ENCODE measurements at places on chromosomes 2 and 18.

- H3K27me3 ChIP-seq, result peaks cover 6% of the 10 kb centered on the region
- H3K4me3 ChIP-seq, result no peak overlapping the region
- DNase-seq, result no peak
- no peak overlapping the region for H3K27ac ChIP-seq
Observed at GRCh38 chr2:98060277-98060676, 26.7 kb upstream of the VWA3B start.

- peak; percentile 74 for DNase-seq
- H3K27ac ChIP-seq, result peak overlapping the region; percentile 99
- peaks cover 42% of the 10 kb centered on the region for H3K36me3 ChIP-seq
- H3K4me3 ChIP-seq, result peak overlapping the region; percentile 98
- H3K4me1 ChIP-seq, result peaks cover 41% of the 10 kb centered on the region
Observed at GRCh38 chr2:98608962-98609604, 694 bp downstream of the UNC50 start.

GRCh38 chr2:215529271-215529670 lies 93.4 kb upstream of the FN1 start:
- no peaks in the 10 kb centered on the region for H3K27me3 ChIP-seq
- no peak overlapping the region for H3K4me3 ChIP-seq
- no peaks in the 10 kb centered on the region for H3K4me1 ChIP-seq
- DNase-seq, result no peak
- no peaks in the 10 kb centered on the region for H3K36me3 ChIP-seq
- no peak overlapping the region for H3K27ac ChIP-seq

DNA sequence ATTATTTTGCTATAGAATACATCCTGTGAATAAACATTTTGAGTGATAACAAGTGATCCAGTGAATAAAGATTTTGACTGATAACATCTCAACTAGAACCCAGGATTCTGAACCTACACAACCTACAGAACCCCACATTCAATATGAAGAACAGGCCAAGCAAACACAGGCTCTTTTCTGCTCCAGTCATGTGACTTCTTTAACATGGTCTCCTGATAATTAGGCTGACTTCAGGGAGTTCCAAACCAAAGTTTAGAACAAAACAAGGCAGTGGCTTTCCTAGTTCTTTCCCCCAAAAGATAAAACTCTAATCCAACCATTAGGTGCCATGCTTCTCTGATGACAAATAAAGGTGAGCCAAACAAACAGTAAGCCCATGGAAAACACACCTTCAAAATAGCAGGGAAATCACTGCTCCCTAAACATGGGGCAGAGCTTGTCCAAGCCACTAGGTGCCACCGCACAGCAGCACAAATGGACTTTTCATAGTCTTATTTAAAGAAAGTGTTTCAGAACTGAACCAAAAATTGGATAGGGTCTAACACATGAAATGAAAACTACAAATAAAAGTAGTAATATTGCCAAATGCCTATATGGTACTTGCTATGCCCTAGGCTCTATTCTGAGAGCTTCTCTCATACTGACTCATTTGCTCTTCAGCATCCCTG lies 95.3 kb downstream of the EVA1A start:
- H3K36me3 ChIP-seq, result no peaks in the 10 kb centered on the region
- peaks cover 10% of the 10 kb centered on the region for H3K27me3 ChIP-seq
- no peak for DNase-seq
- no peak overlapping the region for H3K4me3 ChIP-seq
- H3K4me1 ChIP-seq, result no peaks in the 10 kb centered on the region
- H3K27ac ChIP-seq, result no peak overlapping the region

- no peaks in the 10 kb centered on the region for H3K36me3 ChIP-seq
- no peak overlapping the region for H3K4me3 ChIP-seq
- no peak for DNase-seq
- H3K4me1 ChIP-seq, result peaks cover 31% of the 10 kb centered on the region
- H3K27ac ChIP-seq, result no peak overlapping the region
Observed at GRCh38 chr18:48393170-48393569, 16.0 kb downstream of the ZBTB7C start.

GRCh38 chr2:239688122-239688681 lies 287.4 kb upstream of the HDAC4 start:
- H3K27ac ChIP-seq, result no peak overlapping the region
- peaks cover 11% of the 10 kb centered on the region for H3K27me3 ChIP-seq
- no peak overlapping the region for H3K4me3 ChIP-seq
- H3K36me3 ChIP-seq, result no peaks in the 10 kb centered on the region
- peaks cover 5% of the 10 kb centered on the region for H3K4me1 ChIP-seq

DNA sequence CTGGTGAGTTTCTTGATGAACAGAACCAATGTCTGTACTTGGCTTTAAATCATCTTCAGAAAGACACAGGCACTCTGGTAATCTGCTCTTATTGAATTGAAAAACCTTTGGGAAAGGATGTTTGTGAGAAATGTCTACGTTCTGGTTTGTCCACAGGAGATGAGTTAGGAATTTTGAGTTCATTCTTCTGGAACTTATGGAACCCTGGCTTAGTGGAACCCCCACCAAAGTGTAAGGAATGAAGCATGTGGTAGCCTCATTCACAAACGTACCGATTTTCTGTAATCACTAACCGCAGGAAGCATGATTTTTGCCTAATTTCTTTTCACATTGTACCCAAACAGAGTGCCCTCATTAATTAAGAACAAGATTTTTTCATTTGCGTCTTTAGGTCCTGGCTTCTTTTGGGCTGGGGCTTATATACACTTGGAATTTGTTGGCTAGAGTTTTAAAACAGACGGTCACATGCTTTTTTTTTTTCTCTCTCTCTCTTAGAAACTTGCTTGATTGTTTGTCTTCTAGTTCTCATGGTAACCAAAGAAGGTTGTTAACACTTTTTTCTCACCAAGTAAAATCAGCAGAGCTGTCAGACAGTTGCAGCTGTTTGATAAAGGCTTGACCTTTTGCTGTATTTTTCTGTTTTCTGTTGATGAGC lies 314.1 kb upstream of the THUMPD2 start:
- no peak overlapping the region for H3K27ac ChIP-seq
- H3K27me3 ChIP-seq, result no peaks in the 10 kb centered on the region
- H3K4me3 ChIP-seq, result no peak overlapping the region

- H3K4me1 ChIP-seq, result peaks cover 24% of the 10 kb centered on the region
- no peaks in the 10 kb centered on the region for H3K27me3 ChIP-seq
- H3K4me3 ChIP-seq, result no peak overlapping the region
- H3K27ac ChIP-seq, result no peak overlapping the region
Observed at GRCh38 chr2:46162329-46163097, 134.7 kb upstream of the EPAS1 start.

DNA sequence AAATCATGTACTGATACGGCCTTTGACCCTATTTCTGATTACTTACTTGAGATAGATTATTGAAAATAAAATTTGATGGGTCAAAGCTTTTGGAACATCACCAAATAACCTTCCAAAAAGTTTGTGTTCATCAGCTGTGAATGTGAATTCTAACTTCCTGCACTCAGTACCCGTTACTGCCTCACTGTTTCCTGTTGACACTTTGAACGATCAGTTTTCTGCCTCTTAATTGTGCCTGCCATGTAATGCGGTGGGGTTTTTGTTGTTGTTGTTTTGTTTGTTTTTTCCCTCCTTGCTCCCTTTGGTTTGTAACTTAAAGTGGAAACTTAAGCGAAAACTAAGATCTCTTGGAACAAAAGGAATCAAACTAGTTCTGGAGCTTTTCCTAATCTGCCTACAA lies 18.9 kb downstream of the ATG16L1 start:
- H3K36me3 ChIP-seq, result peaks cover 100% of the 10 kb centered on the region
- no peak for DNase-seq
- H3K27ac ChIP-seq, result peak overlapping the region; percentile 31
- no peak overlapping the region for H3K4me3 ChIP-seq
- no peaks in the 10 kb centered on the region for H3K27me3 ChIP-seq

DNA sequence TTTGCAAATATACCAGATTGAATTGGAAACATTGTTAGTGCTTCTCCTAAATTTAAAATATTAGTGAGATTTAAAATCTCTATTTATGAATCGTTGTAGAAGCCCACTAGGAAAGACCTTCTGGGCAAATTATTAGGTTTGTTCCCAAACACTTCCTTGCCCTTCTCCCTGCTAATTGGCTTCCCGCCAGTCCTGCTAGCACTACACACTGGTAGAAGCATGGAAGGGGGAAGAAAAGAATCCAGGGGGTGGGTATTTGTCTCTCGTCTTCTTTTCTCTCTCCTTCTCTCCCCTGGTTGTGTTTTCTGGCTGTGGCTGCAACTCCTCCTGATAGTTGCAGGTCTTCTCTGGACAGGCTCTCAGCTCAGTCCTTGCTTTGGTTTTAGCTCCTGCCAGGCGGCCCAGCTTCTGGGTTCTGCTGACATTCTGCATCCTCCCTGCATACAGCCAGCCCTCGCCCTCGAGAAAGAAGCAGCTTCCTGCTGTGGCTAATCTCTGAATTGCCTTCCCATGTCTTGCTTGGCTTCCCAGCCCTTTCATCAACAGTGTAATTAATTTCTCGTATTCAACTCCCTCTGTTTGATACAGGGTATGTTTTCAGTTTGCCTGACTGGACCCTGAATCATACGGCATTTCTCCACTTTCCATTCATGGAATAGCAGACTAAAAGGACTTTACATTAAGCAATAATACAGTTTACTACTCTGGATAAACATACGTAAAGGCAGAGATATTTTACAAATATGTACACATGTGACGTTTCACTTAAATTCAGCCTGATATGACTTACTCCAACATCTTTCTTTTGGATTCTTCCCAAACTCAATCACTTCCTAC lies 6.9 kb upstream of the PARD3B start:
- H3K36me3 ChIP-seq, result no peaks in the 10 kb centered on the region
- no peak overlapping the region for H3K4me3 ChIP-seq
- no peak overlapping the region for H3K27ac ChIP-seq

DNA sequence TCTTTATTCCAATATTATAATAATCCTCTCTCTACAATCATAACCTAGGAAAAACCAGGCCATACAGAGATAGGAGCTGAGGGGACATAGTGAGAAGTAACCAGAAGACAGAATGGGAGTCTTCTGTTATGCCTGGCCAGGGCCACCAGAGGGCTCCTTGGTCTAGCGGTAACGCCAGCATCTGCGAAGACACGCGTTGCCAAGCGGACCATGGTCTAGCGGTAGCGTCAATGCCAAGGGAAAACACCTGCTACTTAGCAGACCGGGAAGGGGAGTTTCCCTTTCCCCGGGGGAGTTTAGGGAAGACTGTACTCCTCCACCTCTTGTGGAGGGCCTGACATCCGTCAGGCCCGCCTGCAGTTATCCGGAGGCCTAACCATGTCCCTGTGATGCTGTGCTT lies 36.6 kb downstream of the ARL6IP6 start:
- H3K4me3 ChIP-seq, result no peak overlapping the region
- no peaks in the 10 kb centered on the region for H3K4me1 ChIP-seq
- no peak for DNase-seq
- no peaks in the 10 kb centered on the region for H3K27me3 ChIP-seq

DNA sequence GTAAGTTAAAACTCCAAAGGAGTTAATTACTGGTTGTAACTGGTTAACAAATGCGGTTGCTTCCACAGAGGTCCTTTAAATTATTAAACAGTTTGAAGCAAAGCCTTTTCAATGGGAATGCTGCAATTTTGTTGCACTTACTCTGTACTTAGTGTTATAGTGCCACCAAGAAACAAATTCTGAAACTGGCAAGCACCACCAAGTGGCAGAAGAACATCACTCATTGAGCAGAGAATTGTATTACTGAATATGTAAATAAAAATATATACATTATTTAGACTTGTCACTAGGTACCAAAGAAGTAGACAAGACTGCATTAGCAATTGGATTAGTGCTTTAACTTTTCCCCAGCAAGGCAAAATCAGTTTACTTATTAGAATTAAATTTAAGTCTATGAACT lies 2.6 kb upstream of the TMEFF2 start:
- peaks cover 23% of the 10 kb centered on the region for H3K4me1 ChIP-seq
- H3K27me3 ChIP-seq, result peaks cover 85% of the 10 kb centered on the region
- H3K4me3 ChIP-seq, result no peak overlapping the region
- DNase-seq, result no peak
- no peaks in the 10 kb centered on the region for H3K36me3 ChIP-seq
- H3K27ac ChIP-seq, result no peak overlapping the region

- DNase-seq, result no peak
- no peaks in the 10 kb centered on the region for H3K36me3 ChIP-seq
- no peaks in the 10 kb centered on the region for H3K27me3 ChIP-seq
- H3K4me3 ChIP-seq, result no peak overlapping the region
Observed at GRCh38 chr2:138267161-138267901, 234.2 kb upstream of the SPOPL start.

GRCh38 chr18:6052449-6052913 lies 157.2 kb upstream of the TMEM200C start:
- no peak for DNase-seq
- H3K27me3 ChIP-seq, result no peaks in the 10 kb centered on the region
- H3K4me3 ChIP-seq, result no peak overlapping the region
- no peak overlapping the region for H3K27ac ChIP-seq
- H3K36me3 ChIP-seq, result no peaks in the 10 kb centered on the region

DNA sequence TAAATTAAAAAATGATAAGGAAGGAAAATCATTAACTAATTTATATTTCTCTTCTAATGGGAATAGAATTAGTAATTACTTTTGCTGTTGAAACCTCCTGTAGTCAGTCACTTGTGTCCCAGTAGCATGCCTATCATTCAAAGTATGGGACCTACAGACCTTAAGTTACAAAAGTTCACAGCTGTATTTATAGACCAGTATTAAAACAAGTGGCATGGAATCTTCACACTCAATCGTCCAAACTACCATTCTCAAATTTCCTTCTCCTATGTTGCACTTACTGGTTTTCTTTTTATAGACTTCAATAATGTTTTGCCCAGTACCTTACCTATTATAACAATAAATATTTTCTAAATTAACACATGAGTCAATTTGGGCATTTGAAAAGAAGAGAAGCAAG lies 639.9 kb downstream of the ERBB4 start:
- H3K4me3 ChIP-seq, result no peak overlapping the region
- no peak overlapping the region for H3K27ac ChIP-seq
- H3K4me1 ChIP-seq, result no peaks in the 10 kb centered on the region

DNA sequence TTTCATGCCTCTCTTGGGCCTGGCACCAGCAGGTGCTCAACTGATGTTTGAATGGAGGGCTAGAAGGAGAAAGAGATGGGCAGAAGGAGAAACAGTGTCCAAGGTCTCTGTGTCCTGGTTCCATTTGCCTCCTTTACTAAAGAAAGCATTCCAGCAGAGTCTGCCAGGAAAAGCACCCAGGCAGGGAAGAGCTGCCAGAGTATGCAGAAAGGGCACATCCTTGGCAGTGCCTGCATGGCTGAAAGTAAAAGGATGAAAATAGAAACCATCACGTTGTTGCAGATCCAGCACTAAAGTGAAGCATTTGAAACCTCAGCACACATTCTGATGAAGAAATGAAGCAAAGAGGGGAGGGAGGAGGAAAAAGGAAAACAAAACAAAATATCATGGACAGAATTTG lies 142.2 kb downstream of the ESCO1 start:
- H3K27me3 ChIP-seq, result no peaks in the 10 kb centered on the region
- DNase-seq, result no peak
- no peak overlapping the region for H3K27ac ChIP-seq
- no peak overlapping the region for H3K4me3 ChIP-seq
- H3K36me3 ChIP-seq, result no peaks in the 10 kb centered on the region

DNA sequence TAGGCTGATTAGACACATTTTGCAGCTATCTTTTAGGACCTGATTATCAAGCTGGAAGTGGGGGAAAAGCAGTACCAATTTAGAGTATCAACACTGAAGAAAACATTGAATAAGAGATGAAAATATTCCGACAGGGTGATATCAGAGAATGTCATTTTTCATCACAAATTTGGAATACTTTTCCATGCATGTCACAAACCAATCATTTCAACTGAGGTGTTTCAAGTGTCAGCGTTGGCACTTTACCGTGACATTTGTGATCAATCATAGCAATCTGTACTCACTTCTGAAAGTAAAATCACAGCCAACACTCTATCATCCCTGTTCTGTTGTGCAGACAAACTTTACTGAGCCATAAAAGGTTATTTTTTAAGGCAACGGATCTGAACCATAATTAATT lies 75.4 kb downstream of the PDE1A start:
- no peak for DNase-seq
- no peaks in the 10 kb centered on the region for H3K27me3 ChIP-seq
- H3K4me1 ChIP-seq, result no peaks in the 10 kb centered on the region
- H3K27ac ChIP-seq, result no peak overlapping the region

Data from upper lobe of right lung (tissue), 1 donor.